ENCODE measurements at places on chromosomes 3 and 15.

DNA sequence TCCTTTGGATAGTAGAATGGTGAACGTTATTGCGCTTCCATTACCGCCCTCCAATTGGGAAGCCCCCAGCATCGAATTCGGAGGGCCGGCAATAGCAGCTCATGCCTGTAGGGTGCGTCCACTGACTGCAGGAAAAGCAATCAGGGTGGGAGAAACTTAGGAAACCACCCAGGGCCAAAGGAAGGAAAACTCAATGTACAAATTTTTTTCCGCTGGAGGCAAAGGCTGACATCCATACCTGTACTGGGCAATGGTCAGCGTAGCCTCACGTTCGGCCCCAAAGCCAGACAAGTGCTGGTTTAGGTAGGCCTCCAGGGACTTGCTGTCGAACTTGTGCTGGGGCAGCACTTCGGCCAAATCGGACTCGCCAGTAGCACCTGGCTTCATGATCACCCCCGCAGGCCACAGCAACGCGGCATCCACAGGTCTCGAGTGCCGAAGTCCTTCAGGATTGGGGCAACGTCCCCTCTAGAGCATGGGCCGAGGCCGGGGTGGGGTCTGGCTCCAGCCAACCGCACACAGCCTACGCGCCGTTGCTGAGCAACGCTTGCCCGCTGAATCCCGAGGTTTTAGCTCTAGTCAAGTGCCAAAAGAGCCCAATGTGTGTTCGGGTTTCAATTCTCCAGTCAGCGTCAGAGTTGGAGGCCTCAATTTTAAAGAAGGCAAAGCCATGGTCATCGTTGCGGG lies at the start of gene ACAD11:
ACAD11 (minus strand) TSS at position 445 of the 687 bp plus-strand sequence; CDS start at position 387, 58 bp downstream.
- DNase-seq, result peak; percentile 7

DNA sequence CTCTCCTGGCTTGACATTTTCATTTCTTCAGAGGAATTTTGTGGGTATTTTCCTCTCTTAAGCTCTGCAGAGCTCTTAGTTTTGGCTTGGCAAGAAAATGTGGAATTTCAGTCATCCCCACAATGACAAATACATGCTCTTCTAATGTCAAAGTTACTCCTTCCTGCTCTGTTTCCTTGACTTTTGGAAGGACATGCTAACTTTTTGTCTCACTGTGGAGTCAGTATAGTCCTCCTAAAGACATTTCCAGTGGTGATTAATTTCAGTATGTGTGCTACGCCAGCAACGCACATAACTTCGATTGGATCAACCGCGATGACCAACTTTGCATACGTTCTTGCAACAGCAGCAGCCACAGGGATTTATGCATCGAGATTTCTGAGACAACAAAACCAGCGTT lies 13.3 kb downstream of the EBLN2 start:
- DNase-seq, result no peak

GRCh38 chr15:61079529-61079928 lies 149.6 kb downstream of the RORA start:
- DNase-seq, result no peak

DNA sequence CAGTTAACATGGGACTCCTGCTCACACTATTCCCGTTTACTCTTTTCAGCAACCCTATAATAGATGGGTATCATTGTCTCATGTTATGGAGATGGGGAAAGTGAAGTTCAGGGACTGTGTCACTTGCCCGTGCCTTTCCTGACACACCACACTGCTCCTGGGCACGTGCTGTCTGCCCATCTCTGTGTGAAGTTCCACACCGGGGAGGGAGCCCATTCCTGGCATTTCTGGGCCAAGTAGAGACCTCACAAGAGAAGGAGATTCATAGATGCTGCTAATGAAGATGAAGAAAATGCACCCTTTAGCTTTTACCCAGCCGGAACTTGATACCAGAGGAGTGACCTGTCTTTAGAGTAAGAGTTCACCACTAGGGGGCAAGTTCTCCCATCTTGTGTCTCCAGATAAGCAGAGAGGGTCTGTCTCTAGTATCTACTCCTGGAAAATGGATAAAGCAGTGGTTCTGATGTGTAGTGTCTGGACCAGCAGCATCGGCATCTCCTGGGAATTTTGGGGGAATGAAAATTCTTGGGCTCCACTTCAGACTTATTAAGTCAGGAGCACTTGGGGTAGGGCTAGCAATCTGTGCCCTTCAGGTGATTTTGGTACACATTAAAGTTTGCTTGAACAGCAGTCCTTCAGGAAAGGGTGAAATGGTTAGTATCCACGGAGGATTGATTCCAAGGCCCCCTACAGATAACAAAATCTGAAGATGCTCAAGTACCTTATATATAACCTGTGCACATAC lies 2.0 kb upstream of the TOPBP1 start:
- no peak for DNase-seq

DNA sequence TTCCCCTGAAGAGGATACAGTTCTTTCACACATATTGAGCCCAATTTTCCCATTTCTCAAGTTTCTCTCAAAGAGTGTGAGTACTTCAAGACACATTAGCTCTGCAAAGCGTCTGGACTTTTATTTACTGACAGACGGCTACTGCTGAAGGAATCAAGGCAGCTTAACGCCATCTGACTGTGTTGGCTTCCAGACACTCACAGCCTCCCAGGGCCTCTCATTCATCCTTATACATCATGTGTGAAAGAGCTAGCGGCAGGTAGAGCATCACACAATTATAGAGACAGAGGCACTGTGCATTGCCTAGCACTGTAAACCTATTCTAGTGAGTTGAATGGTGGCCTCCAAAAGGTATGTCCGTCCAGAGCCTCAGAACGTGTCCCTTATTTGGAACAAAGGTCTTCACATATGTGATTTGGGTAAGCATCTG lies 284.1 kb upstream of the STT3B start:
- DNase-seq, result no peak

DNA sequence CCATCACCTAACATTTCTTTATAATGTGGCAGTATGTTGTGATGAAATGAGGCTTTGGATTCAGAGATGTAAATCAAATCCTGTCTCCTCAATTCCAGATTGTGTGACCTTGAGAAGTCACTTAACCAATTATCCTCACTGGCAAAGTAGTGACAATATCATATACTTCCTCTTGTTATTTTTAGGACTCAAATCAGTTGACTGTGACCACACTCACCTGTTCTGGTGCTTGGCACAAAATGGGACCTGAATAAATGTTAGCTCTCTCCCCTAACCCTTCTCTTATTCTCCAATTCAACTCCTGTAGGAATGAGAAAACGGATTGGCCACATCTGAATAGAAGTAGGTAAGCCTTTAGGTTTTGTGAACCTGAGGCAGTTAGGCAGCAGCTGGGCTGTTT lies 42.1 kb downstream of the IQCH start:
- no peak for DNase-seq

DNA sequence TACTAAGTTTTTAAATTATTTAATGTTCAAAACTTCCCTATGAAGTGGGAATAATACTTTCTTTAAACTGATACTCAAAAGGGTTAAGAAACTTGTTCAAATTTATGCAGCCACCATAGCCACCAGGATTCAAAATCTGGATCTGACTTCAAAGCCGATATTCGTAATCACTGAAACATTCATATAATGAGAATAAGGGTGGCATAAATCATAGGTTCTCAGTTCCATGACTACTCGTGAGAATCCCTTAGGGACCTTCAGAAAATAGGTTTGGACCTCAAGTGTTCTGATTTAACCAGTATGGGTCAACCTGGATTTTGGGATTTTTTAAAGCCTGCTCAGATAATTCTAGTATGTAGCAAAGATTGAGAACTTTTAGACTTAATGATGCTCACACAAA lies 160.6 kb downstream of the RBMS3 start:
- DNase-seq, result no peak

DNA sequence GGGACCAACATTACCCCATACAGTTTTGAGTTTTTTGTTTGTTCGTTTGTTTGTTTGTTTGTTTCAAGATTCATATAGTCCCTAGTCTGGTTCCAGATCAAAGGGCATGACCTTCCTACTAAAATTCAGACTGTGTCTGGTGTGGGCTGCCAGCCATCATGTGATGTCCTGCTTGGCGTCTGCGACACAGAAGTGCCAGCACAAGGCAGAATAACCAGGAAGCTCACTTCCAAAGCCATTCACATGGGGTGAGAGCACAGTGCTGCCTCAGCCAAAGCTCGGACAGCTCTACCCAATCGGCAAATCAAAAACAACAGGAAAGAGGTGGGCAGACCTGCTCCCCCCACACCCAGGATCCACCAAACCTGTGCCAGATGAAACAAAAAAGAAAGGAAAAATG lies 142.6 kb upstream of the THBS1 start:
- DNase-seq, result no peak

GRCh38 chr3:154120961-154121700 lies at the start of gene ARHGEF26:
TSS of gene ARHGEF26 (plus strand) at chr3:154121390. CDS start at chr3:154121993, 603 bp downstream.
- peak; percentile 71 for DNase-seq

DNA sequence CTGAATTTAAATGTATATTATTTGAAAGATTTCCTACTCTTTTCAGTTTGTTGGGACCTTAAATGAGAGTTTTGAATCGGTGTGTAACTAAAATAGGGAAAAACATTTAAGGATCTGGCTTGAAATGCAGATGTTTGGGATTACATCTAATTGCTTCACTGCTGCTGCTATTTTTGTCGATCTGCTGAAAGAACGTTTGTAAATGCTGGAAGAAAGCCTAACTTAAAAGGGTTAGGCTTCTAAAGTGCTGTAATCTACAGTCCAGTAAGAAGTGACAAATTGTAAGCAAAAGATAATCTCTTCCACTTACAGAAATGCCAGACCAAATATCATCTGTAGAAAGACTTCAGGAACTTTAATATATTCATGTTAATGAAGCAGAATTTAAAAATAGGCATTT lies 691.6 kb downstream of the ZNF385D start:
- DNase-seq, result no peak

- DNase-seq, result no peak
Measured at GRCh38 chr15:70453766-70454165, 309.6 kb downstream of the UACA start.

DNA sequence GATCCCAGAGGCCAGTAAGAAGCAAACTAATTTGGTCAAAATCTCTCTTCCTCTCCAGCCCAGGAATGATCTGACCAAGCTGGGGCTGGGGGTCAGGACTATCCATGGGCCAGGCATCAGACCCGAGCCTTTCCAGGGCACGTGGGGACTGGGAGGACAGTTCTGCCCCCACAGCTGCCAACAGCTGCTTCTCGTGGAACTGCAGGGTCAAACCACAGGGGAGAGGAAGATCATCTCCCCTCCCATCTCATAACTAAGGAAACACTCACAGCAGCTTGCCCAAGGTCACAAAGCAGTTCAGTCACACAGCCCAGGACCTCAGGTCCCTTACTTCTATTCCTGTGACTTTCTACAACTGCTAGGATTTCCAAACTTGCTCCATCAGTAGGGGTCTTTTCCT lies 47.1 kb downstream of the DAPK2 start:
- no peak for DNase-seq

GRCh38 chr15:78239811-78240210 lies 5.4 kb upstream of the ACSBG1 start:
- DNase-seq, result no peak

DNA sequence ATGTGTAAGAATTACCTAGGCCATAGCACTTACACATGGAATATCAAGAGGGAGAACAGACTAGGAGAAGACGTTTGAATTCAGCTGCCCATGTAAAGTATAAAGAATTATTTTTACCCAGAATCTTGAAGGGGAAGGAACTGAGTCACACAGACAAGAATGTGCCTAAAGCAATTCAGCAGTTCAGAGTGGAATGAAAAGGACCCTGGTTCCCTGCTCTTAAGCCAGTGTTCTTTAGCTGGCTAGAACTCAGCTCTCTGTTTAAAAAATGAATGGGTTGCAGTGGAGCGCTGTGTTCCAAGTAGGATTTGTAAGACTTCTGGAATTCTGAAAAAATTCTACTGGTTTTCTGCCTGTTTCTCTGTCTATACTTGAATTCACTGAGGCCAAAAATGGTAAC lies 440.2 kb downstream of the LPP start:
- no peak for DNase-seq

GRCh38 chr3:159824333-159824732 lies 164.3 kb upstream of the IL12A start:
- DNase-seq, result no peak

DNA sequence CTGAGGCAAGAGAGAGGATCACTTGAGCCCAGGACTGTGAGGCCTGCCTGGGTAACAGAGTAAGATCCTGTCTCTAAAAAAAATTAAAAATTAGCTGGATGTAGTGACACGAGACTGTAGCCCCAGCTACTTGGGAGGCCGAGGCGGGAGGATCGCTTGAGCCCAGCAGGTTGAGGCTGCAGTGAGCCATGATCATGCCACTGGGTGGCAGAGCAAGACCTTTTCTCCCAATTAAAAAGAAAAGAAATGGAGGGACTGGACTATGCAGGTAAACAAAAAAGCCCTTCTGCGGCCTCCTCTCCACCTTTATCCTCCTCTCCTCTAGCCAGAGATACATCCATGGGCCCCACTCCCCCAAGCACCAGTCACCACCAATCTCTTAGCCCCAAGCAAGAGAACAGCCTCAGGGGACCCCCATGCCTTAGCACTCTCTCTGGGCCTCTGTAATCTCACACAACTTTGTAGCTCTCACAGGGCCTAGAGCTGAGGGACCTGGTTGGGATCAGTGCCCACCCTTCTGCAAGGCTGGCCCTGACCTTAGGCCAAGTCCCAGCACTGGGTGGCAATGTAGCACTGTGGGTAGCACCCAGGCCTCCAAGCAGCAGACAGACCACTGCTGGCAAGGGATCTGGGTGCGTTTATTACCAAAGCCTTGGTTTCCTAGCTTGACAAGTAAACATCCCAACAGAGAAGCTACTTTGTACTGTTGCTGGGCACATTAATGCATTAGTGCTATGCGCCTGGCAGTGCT lies 43.4 kb downstream of the FAM174B start:
- DNase-seq, result no peak

- no peak for DNase-seq
Measured at GRCh38 chr3:171604370-171604769, 144.2 kb upstream of the TNIK start.

GRCh38 chr3:40615110-40615915 lies 90.6 kb downstream of the ZNF621 start:
- DNase-seq, result no peak

GRCh38 chr3:52216585-52217408 lies 8.6 kb downstream of the TLR9 start:
- DNase-seq, result no peak

GRCh38 chr15:63389902-63390670 lies 8.4 kb upstream of the CA12 start:
- DNase-seq, result no peak

GRCh38 chr3:104564045-104564643 lies 802.6 kb upstream of the ALCAM start:
- DNase-seq, result peak; percentile 51

GRCh38 chr3:71149959-71150954 lies 433.3 kb downstream of the FOXP1 start:
- DNase-seq, result no peak
